ENCODE measurements at places on chromosomes 5 and 9.
A peak's percentile ranks its signal among the peaks of the same experiment; 100 is the strongest.

DNA sequence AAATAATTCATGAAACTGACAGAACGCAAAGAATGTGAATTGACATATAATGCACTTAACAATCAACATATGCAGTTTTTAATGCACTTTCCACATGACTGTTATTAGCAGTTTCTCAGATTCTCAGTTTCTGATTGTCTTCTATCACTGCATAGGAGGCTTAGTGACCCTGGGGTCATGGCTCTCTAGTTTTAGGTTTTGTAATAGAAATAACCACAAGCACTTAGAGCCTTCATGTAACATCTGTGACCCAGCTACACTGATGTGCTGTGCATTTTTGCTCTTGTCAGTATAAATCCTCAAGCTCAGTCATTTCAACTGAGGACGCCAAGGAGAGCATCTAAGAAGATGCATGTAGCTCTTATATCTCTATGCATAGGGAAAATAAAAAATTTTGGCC lies 163.1 kb upstream of the IZUMO3 start:
- DNase-seq, result no peak

- DNase-seq, result peak; percentile 44
Observed at GRCh38 chr5:180090098-180090768, 18.7 kb upstream of the RNF130 start.

- no peak for DNase-seq
Observed at GRCh38 chr5:142388696-142389095, 63.9 kb upstream of the SPRY4 start.

GRCh38 chr9:114216081-114216480 lies 60.7 kb downstream of the COL27A1 start:
- no peak for DNase-seq

- DNase-seq, result no peak
Observed at GRCh38 chr5:123132316-123132715, 43.3 kb downstream of the PRDM6 start.

DNA sequence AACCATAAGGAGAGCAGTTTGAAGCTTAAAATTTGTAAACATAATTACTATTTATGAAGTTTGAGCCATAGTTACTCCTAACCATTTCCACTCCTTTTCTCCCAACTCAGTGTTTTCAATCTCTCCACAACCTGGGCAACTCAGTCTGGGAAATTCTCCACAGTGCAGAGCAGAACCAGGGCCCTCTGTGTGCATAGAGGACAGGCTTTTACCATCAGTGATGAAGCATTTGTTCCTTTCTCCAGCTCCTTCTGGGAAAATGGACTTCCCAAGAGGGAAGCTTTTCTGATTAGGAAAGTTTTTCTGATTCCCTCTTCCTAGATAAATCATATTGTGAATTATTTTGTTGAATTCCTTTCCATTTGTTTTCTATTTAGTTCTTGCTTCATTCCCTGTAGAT lies 132.3 kb upstream of the MPDZ start:
- no peak for DNase-seq

DNA sequence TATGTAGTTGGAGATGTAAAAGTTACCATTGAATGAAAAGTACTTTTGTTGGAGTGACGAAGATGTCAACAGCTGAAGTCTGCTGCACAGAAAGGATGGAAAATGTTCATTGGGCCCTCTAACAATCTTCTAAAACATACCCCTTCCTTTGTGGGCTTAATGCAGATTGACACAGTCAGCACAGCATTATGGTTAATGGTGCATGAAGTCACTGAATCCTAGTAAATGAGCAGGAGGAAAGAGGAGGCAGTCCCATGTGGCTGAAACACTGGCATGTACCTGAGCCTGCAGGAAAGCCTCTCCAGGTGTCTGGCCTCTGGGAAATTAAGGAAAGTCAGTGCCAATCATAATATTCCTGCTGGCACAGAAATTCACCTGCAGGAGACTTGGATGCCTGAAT lies 153.8 kb downstream of the ARL15 start:
- DNase-seq, result peak; percentile 61

GRCh38 chr9:33676746-33677505 lies 118.4 kb upstream of the PRSS3 start:
- DNase-seq, result peak; percentile 60

GRCh38 chr5:53323511-53323910 lies 156.9 kb upstream of the FST start:
- no peak for DNase-seq

GRCh38 chr9:69221036-69221435 lies 47.0 kb downstream of the TJP2 start:
- no peak for DNase-seq

DNA sequence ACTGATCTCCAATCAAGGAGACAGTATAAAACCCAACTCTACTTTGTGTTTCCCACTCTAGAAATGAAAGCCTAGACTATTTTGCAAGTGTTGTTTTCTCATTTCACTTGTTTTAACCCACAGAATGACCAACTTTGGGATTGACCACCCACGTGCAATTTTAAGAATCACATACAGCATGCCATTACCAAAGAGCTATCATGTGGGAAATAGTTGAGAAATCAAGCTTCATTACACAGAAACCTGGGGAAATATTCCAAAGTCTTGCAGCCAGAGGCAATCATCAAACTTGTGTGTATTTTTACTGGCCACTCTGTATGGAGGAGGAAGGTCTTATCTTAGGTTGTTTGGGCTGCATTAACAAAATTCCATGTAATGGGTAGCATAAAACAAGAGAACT lies 451.4 kb upstream of the DAB2 start:
- no peak for DNase-seq

GRCh38 chr5:174273325-174273724 lies 227.8 kb downstream of the NSG2 start:
- DNase-seq, result no peak

DNA sequence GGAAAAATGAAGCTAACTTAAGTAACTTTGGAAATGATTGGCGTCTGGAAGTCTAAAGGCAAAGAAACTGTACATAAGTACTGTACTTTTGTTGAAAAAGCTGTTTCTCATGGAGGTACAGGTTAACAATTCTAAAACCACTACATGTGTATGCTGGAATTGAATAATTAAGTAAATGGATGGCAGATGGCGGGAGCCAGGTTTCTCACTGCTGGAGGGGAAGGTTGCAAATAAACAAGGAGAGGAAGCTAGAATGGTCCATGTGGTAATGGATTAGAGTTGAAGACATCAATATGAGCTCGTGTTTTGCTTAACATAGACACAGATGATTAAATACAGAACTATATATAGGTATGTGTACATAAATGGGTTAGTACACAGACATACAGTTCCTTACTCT lies 43.2 kb upstream of the ASTN2 start:
- DNase-seq, result no peak

GRCh38 chr9:104927216-104927911 lies 591 bp downstream of the ABCA1 start:
- no peak for DNase-seq

GRCh38 chr5:124000538-124000937 lies 488.6 kb downstream of the CSNK1G3 start:
- DNase-seq, result no peak

- DNase-seq, result no peak
Observed at GRCh38 chr5:113203916-113204315, 227.3 kb downstream of the DCP2 start.

GRCh38 chr5:144276034-144276822 lies 105.6 kb downstream of the KCTD16 start:
- no peak for DNase-seq

DNA sequence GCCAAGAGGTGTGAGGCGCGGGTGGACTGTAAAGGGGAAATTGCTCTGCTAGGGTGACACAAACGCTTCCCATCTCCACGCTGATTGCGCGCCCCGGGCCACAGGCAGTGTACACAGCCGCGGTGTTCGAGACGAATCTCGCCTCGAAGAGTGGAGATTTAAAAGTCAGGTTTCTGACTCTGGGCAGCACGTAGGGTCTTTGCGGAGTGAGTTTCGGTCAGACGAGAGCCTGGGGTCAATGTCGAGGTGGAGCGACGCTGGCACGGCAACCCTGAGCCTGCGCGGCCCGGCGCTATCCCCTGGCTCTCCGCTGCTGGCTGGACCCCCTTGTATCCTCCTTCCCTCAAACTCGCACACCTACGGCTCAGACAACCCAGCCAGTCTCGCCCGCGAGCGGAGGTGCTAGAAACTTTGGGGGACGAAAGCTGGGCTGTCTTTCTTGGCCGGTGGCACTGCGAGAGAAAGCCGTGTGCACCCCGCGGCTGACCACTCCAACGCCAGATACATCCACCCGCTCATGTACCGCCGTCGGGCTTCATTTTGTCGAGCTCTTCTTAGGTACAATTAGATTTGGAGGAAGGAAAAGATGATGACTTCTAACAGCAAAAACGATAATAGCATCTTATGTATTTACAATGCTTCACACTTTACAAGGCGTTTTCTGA lies 5.4 kb upstream of the FOXB2 start:
- peak; percentile 35 for DNase-seq

DNA sequence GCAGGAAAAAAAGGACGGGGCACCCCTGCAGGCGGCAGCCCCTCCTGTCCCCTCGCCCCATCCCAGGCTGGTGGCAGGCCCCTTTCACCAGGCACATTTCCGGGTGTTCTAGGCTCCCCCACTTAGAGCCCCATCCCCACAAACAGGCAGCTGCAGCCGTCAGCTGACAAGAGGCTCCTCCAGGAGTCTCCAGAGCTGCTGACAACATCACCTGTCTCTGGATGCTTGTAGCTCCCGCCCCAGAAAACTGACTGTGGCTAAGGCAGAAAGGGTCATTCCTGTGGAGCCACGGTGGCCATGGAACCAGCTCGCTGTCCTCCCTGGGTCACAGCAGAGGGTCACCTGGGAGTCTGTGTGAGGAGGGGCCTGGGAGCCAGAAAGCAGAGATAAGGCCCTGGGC lies 50.9 kb downstream of the HMCN2 start:
- no peak for DNase-seq

- DNase-seq, result no peak
Observed at GRCh38 chr5:54362434-54362833, 52.1 kb upstream of the ARL15 start.

DNA sequence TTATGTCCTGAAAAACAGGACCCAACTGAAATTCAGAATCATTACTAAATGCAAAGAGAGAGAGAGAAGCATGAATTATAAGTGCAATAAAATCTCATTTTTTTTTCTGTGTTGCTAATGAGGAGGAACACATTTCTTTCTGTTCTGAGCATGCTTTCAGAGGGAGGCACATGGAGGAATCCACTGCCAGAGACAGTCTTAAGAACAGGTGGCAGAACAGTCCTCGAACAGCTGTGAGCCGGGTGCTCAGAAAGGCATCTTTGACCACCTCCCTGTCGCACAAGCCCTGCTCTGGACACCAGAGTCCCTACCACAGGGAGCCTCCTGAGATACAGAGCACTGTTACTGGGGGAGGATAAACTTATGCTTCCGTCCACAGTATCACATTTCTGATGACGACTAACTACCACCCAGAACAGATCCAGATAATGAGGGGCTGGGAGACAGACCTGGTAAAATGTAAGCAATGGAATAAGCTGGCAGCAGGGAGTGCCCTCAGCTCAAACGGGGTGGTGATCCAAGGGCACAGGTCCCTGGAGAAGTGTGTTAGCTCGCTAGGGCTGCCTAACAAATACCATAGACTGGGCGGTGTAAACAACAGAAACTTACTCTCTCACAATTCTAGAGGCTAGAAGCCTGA lies 134.0 kb downstream of the SLC1A3 start:
- no peak for DNase-seq

Data from NCI-H345 (cell line).